ENCODE measurements at places on chromosomes 7 and 10.

DNA sequence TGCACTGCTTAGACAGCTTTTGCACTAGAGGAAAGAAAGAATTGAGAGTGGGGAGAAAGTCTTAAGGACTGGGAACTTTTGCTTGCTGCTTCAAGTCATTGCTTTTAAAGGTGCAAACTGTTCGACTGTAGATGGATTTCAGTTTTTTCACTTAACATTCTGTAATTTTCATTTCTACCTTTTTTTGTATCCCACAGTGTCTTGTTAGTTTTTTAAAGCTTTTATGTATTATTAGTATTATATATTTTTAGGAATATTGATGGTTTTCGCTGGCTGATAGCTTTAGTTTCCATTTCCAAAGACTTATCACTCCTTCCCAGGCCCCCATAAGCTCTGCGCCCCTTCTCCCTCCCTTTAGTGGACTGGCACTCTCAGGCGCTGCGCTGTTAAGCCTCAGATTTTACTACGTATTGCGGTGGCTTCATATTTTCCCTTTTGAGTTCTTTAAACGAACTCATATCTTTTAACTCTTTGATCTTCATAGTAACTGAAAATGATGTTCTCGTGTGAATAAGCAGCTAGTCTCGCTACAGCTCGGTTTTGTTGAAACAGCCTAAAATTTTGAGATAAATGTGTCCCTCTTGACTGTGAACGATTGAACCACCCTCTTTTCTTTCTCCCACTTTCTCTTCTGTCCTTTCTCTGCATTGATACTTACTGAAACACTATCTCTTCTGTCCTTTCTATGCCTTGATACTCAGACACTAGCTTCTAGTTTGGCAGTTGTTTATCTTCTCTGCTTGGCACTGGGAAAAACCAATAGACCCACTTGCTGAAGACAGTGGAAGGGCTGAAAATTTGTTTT is 2.5 kb upstream of the ETV1 start:
- no peak for DNase-seq

GRCh38 chr10:110209926-110210673 is 2.7 kb downstream of the MXI1 start:
- DNase-seq: peak; percentile 28

GRCh38 chr7:131067220-131067619 is 260.5 kb upstream of the MKLN1 start:
- DNase-seq: no peak

DNA sequence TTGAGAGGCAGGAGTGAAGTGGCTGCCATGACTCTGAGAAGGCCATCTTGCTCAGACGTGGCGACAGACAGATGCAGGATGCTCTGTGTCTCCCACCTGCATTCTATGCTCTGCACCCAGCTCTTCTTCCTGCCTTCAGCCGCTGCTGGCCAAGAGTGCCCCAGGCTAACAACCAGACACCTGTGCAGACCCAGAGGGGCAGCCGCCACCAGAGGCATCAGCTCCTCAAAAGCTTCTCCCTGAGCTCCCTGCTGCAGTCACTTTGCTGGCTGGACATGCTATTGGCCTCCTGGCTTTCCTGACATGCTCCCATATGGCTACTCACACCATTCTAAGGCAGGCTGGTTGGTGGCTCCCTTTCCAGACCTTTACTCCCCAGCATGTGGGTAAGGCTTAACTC is 70.6 kb upstream of the GRB10 start:
- no peak for DNase-seq

GRCh38 chr7:1355568-1356340 is 103.5 kb downstream of the MICALL2 start:
- DNase-seq: no peak

GRCh38 chr7:113083132-113083815 is 3.4 kb downstream of the GPR85 start:
- no peak for DNase-seq

DNA sequence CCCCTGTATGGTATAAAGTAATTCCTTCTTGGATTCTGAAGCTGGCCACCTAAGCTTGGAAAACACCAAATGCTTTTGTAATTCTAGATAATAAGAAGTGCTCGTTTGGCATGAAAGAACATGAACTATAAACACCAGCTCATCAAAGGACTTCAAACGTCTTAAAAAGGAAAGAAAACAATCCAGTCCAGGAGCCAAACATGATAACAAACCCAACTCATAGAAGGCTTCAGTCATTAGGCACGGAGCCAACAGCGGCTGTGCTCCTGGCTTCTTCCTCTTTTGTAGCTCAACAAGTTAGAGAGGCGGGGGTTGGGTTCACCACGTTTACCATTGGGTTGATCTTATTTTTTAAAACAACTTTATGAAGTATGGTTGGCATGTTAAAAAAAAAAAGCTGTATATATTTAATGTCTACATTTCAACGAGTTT is 56.4 kb upstream of the ECHDC3 start:
- DNase-seq: no peak

DNA sequence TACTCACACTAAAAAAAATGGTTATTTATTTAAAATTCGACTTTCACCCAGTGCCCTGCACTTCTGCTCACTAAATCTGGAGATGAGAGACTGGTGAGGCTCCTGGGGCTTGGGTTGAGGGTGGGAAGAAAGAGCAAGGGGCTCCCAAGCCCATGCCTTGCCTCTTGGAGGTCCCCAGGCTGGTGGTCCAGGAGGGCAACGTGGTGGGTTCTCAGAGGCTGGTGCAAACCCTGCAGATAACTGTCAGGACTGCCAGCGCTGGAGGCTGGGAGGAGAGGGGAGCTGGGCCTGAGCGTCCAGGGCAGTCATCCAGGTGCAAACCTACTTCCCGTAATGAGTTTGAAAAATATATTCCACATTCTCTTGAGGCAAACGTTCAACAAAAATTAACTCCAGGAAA is 528.3 kb downstream of the GLRX3 start:
- no peak for DNase-seq

DNA sequence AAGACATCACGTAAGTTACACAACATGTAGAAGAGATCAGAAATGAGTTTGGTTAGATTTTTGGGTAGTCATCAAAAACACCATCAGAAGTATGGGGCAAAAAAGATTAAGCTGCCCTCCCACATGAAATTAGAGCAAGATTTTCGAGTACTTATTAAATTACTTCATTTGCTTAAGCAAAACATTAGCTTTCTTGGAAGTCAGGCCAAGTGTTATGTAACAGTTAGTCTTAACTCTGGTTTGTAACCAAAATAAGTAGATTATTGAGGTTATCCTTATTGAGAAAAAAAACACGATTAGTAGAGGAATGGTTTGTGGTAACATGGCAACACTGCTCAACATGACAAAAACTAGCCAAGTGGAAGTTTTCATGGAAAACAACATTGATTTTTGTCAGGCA is 37.9 kb downstream of the HBP1 start:
- DNase-seq: no peak

DNA sequence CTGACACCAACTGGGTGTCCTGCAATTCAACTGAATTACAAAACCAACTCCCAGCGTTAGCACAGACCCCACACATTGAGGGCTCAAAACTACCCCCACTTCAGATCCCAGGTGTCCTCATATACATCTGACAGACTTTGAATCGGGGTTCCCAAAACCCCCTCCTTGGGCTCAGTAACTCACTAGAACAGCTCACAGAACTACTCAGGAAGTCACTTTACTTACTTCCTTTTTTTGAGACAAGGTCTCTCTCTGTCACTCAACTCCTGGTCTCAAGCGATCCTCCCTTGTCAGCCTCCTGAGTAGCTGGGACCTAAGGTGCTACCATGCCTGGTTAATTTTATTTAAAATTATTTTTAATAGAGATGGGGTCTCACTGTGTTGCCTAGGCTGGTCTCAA is 456.0 kb downstream of the SDK1 start:
- DNase-seq: no peak

GRCh38 chr7:28130277-28130676 is 50.3 kb downstream of the JAZF1 start:
- peak; percentile 78 for DNase-seq

GRCh38 chr7:129282865-129283264 is 58.0 kb downstream of the AHCYL2 start:
- no peak for DNase-seq

- no peak for DNase-seq
Observed at GRCh38 chr7:21704359-21704758, 161.5 kb downstream of the DNAH11 start.

- DNase-seq: no peak
Observed at GRCh38 chr10:107545717-107546116, 381.2 kb upstream of the SORCS1 start.

- DNase-seq: no peak
Observed at GRCh38 chr10:49356944-49357343, 38.9 kb downstream of the DRGX start.

- DNase-seq: no peak
Observed at GRCh38 chr7:143233816-143234532, 12.1 kb downstream of the TAS2R40 start.

- DNase-seq: no peak
Observed at GRCh38 chr10:127968027-127968441, 61.1 kb downstream of the PTPRE start.

DNA sequence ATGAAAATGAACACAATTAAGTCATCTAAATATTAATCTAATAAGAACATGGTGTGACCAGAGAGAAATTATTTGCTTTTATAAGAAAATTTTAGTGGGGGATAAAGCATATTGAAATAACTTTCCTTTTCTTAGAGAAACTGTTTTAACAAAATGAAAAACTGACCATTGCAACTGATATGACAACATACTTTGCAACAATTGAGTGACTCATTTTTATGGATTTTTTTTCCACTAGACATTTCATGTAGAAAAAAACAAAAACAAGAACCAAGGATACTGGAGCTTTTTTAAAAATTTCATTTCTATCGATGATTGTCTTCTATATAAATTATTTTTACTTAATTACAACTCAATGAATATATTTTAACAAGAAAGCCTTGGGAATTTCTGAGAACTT is 90.0 kb downstream of the C1GALT1 start:
- no peak for DNase-seq

- DNase-seq: peak; percentile 84
Observed at GRCh38 chr7:79282070-79282694, 171.3 kb downstream of the MAGI2 start.

- DNase-seq: peak; percentile 46
Observed at GRCh38 chr7:44104860-44105771, 971 bp downstream of the AEBP1 start.

DNA sequence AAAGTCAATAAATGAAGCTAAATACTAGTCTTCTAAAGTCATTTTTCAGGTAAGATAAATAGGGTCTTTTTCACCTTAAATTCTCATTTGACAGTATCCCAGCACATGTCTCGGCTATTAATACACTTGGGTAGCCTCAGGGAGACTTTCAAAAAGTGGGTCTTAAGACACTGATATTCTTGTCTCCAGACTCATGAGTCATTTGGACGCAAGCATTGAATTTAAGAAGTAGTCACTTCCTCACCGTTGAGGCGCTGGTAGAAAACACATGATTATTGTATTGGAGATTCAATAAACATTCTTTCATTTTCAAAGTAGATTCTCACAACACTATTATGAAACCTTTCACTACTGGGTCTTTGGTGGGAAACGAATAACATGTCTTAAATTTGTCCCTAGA is 108.9 kb upstream of the SP8 start:
- DNase-seq: no peak

GRCh38 chr10:35075228-35075627 is 14.9 kb downstream of the CUL2 start:
- no peak for DNase-seq

DNA sequence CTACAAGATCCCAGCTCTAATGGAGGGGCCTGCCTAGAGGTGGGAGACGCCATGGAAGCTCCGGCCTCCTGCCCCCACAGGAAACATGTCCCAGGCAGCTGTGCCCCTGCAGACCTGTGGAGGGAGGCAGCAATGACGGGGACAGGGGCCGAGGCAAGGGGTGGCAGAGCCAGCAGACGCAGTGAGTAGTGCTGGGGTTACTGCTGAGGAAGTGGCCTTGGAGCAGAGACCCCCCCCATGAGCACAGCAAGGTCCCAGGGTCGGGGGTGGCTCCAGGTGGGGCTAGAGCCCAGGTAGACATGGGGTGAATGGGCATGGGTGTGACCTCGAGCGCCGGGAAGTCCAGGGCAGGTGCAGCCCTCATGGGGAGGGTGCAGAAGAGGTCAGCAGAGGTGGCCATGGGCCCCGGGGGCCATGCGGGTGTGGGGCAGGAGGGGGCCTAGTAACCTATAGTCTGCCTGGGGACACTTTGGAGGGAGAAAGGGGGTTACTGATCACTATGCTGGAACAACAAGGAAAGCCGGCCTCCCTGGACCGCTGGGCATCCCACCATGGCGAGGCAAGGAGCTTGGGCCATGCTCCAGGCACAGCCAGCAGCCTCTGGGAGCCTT is 45.5 kb downstream of the JAKMIP3 start:
- DNase-seq: no peak

DNA sequence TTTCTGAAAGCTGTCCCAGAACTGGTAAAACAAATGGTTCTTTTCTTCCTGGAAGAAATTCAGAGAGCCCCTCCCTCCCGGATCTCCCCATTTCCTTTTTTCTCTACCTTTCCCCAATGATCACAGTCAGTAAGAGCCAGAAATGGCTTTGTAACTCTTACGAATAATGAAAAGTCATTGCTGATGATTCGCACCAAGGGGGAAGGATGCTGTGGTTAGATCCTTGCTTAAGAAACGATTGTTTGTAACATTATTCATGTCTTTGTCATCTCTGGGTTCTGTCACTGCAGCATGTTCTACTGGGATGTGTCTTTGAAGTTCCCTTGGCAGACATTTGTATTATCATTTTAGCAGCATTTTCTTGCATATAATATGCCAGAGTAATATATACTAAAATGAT is 138.9 kb downstream of the CACNB2 start:
- DNase-seq: no peak

- DNase-seq: no peak
Observed at GRCh38 chr10:17659365-17659764, 15.4 kb downstream of the STAM start.

GRCh38 chr7:30430777-30431176 is 47.8 kb downstream of the NOD1 start:
- DNase-seq: no peak

DNA sequence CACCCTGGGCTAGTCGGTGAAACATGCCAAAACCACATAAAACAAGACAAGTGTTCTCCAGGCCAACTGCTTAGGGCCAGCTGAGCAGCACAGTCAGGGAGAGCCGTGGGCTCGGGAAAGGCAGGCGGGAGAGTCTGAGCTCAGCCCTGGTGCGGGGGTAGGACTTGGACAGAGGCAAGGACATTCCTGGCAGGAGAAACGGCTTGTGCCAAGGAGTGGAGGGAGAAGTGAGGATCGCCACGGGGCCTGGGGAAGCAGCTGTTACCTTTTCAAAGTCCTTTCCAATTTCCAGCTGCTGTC is 4.2 kb downstream of the ELN start:
- peak; percentile 36 for DNase-seq
